ENCODE measurements at places on chromosomes 1 and 21.
A peak's percentile ranks its signal among the peaks of the same experiment; 100 is the strongest.

GRCh38 chr1:110280804-110281203 is 58.4 kb upstream of the RBM15 start:
- no peaks in the 10 kb centered on the region for H3K36me3 ChIP-seq
- H3K4me1 ChIP-seq = no peaks in the 10 kb centered on the region
- H3K27me3 ChIP-seq = no peaks in the 10 kb centered on the region
- no peak for DNase-seq
- no peak overlapping the region for H3K27ac ChIP-seq
- H3K4me3 ChIP-seq = no peak overlapping the region

DNA sequence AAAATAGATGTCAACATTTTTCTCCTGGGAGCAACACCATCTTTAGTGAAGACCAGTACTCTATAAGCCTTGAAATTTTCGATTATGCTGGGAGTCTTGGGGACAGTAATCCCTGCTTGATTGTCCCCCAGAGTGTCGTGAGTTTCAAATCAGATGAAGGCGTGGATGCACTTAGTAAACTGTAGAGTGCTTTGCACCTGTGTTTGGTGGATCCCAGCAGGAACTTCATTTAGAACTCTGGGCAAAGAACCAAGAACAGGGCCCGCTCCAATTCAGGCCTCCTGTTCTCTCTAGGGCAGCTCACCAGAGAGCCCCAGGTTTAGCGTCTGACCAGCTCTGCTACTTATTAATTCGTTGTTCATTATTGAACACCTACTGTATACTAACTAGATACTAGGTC is 1.5 kb downstream of the GPX7 start:
- no peak for DNase-seq
- H3K4me3 ChIP-seq = no peak overlapping the region
- H3K4me1 ChIP-seq = peaks cover 3% of the 10 kb centered on the region
- no peak overlapping the region for H3K27ac ChIP-seq
- no peaks in the 10 kb centered on the region for H3K36me3 ChIP-seq

- no peak overlapping the region for H3K27ac ChIP-seq
- H3K27me3 ChIP-seq = peaks cover 21% of the 10 kb centered on the region
- peaks cover 5% of the 10 kb centered on the region for H3K4me1 ChIP-seq
- H3K4me3 ChIP-seq = peak overlapping the region; percentile 12
- no peak for DNase-seq
Measured at GRCh38 chr1:37765916-37766664, 1.2 kb upstream of the EPHA10 start.

DNA sequence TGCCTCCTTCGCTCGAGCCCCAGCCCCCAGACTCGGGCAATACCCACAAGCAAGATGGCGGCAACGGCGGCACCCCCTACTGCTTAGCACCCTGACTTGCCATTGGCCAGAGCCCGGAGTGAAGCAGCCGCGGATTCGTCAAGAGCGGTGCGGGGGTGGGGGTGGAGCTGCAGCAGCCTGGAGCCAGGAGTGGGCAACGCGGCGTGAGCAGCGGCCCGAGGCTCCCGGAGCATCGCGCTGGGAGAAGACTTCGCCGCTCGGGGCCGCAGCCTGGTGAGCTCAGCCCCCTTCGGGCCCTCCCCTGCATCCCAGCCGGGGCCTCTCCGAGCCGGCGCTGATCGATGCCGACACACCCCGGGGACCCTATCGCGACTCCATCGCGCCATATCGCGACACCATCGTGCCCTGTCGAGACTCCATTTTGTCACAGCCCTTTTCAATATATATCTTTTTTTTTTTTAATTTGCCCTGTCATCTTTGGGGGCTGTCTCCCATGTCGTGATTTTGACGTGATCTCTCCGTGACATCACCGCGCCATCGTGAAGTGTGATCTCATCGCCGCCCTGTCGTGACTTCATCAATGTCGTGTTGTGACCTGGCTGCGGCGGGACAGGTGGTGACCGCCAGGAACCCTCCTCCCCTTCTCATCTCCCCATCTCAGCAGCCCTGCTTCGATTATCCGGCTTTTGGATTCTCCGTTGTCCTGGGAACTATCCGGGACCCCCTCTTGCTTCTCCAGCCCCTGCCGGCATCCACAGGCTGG is at the start of gene NCDN:
TSS of gene NCDN (plus strand) at position 189 of the 763 bp plus-strand sequence. CDS start at position 581, 392 bp downstream.
- H3K4me3 ChIP-seq = peak within 1 kb of the TSS; percentile 87
- H3K27ac ChIP-seq = no peak within 1 kb of the TSS
- H3K4me1 ChIP-seq = peaks cover 3% of the 10 kb centered on the region
- peaks cover 21% of the 10 kb centered on the region for H3K36me3 ChIP-seq
- H3K27me3 ChIP-seq = no peaks in the 10 kb centered on the region
- peak; percentile 94 for DNase-seq

DNA sequence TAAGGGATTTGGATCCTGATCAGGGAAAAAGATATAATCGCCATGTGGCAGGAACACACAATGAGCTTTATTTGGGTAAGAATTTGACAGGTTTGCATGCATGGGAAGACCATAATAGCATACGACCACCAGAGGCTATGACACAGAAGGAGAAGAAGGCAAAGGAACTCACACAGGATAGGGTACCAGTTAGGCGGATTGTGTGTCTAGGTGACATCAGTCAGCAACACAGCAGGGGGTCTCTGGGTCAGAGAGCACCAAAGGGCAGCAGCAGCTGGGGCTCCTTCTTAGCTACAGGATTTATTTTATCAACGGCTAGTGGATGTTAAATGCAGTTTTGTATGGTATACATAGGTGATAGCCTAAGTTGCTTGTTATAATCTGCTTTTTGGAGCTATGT is 551.3 kb downstream of the KCNT2 start:
- no peak overlapping the region for H3K4me3 ChIP-seq
- H3K4me1 ChIP-seq = no peaks in the 10 kb centered on the region
- no peaks in the 10 kb centered on the region for H3K36me3 ChIP-seq
- peak; percentile 1 for DNase-seq
- no peak overlapping the region for H3K27ac ChIP-seq

DNA sequence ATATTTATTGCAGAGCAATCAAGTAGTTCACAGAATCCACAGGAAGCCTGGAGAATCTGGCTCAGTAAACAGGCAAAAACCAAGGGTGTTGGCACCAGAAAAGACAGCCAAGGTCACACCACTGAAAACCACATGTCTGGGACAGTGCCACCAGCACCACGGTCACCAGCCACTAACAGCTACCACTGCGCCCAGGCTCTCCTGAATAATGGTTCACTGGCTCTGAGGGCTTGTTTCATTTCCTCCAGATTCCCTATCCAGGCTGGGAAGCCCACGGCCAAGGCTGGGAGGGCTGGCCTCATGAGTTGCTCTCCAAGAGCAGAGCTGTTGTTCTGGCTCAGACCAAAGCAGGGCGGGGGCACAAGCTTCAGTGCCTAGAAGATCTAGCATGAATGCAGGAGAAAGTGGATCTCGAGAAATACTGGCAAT is 54.5 kb upstream of the PTGFRN start:
- no peak overlapping the region for H3K4me3 ChIP-seq
- no peak for DNase-seq
- H3K27ac ChIP-seq = peak overlapping the region; percentile 45
- H3K4me1 ChIP-seq = peaks cover 9% of the 10 kb centered on the region

DNA sequence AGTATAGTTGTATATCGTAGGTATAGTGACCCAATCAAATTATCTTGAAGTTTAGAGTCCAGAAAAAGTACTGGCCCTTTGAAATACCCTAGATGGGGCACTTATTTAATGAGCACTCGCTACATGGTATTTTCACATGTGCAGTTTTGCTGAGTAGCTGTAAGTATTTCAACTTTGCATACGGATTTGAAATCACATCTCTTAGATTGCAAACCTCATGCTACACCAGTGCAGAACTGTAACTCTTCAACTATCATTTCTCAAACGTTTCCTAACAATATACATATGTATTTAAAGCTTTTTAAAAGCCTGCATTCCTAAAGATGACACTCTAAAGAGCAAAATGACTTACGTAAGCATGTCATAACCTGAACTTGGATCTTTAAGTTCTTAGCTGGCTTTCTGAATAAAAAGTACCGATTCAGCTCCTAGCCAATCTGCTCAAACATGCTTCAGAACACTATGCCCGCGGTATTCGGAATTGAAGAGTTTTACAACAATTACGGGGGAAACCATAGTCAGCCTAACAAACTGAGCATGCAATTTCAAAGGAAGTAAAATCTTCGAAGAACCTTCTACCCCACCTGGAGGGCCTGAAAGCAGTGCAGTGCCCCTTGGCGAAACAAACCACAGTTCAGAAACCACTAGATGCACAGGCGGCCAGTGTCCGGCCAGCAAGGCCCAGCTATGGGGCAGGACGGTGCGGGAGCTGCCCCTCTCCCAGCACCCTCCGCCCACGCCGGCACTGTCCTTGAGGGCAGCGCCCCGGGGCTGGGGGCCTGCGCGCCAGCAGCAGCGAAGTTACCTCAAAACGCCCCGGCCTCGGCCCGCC is 863 bp downstream of the FH start:
- H3K27me3 ChIP-seq = no peaks in the 10 kb centered on the region
- H3K36me3 ChIP-seq = no peaks in the 10 kb centered on the region
- no peak for DNase-seq
- H3K27ac ChIP-seq = no peak overlapping the region
- peak overlapping the region; percentile 62 for H3K4me3 ChIP-seq

- no peak overlapping the region for H3K4me3 ChIP-seq
- H3K27me3 ChIP-seq = no peaks in the 10 kb centered on the region
- H3K36me3 ChIP-seq = no peaks in the 10 kb centered on the region
- no peaks in the 10 kb centered on the region for H3K4me1 ChIP-seq
- no peak for DNase-seq
Measured at GRCh38 chr1:209105701-209106100, 477.8 kb upstream of the CAMK1G start.

DNA sequence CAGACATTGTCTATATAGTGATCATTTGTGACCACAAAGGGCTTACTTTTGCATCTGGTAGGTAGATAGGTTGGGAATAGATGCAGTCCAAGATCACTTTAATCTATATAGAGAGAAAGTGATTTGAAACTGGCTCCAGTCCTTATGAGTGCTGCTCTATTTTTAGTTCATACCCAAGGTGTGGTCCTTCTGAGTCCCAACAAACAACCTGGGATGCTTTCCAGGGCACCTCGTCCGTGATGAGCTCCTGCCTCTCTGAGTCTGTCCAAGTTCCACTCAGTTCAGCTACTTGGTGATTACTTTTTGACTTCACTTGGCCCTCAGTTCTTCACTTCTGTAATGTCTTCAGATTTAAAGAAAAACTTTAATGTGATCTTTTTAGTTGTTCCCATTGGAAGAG is 20.2 kb downstream of the DIP2A start:
- no peaks in the 10 kb centered on the region for H3K4me1 ChIP-seq
- DNase-seq = no peak
- H3K27me3 ChIP-seq = no peaks in the 10 kb centered on the region
- no peak overlapping the region for H3K4me3 ChIP-seq
- no peak overlapping the region for H3K27ac ChIP-seq

DNA sequence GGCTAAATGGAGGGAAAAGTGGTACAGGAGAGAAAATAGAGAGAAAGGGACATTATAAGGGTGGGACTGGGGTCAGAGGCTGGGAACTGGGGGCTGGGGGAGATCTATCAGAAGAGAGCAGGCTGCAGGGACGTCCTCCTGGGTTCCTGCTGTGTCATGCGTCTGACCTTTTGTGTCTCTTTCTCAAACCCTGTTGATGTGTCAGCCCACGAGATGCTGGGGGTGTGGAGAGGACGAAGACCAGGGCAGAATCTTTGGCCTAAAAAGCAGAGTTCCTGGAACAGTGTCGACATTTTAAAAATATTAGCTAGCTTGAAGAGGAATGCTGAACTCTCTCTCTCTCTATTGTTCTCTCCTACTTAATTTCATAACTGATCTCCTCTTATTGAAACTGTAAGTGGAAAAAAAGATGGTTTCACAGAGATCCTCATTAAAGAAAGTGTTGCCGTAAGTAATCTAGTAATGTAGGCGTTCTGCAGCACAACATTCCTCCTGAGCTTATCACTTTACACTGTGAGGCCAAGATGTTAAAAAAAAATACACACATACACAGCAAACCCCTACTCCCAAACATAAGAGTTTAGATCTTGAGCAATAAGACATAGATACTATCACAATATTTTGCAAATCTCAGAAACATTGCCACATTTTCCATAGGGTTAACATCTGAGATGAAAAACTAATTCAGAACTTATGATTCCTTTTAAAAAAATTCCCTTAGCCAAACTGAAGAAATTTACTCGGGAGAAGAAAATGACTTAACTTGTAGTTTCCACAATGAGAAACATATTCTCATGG is 52.6 kb downstream of the RUNX1 start:
- no peak overlapping the region for H3K4me3 ChIP-seq
- no peaks in the 10 kb centered on the region for H3K36me3 ChIP-seq
- H3K27me3 ChIP-seq = no peaks in the 10 kb centered on the region
- no peak for DNase-seq
- H3K27ac ChIP-seq = no peak overlapping the region

DNA sequence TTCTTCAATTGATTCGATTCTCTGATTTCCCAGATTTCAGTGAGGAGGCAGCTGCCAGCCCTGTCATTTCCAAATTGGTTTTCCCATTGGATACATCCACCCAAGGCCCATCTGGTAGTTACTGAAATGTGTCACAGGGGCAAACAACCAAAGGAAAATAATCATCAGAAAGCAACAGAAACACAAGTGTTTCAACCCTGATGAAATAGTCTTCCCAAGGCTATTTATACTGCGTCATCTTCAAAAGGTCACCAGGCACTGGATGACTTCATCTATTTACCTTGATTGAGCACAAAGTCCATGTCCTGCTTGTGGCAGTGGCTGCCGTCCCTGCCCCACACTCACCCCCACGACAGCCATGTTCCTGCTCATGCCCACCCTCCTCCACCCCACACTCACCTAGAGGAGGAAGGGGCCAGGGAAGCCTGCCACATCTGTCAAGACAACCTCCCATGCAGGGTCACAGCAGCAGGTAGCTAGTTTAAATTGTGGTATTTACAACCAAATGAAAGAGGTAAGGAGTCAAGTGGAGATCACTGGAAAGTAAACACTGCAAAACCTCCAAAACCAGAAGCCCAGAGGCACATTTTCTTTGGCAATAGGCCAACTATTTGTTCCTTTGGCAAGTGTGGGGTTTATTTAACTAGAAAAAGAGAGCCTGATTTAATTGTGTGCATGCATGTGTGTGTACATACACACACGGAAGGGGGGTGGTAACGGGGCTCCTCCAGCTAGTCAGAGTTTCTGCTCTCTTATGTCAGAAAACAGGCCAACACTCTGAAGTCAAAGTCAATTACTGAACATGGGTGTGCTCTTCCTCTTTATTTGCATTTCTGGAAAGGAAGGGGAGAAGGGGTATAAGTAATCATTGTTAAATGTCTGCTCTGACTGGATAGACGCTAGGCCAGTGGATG is 49.5 kb upstream of the RAB4A start:
- H3K4me3 ChIP-seq = no peak overlapping the region
- H3K36me3 ChIP-seq = no peaks in the 10 kb centered on the region
- H3K4me1 ChIP-seq = peaks cover 2% of the 10 kb centered on the region
- H3K27ac ChIP-seq = no peak overlapping the region

GRCh38 chr1:212091438-212092121 is 56.0 kb downstream of the DTL start:
- DNase-seq = no peak
- no peak overlapping the region for H3K4me3 ChIP-seq
- H3K27ac ChIP-seq = no peak overlapping the region
- H3K36me3 ChIP-seq = no peaks in the 10 kb centered on the region

GRCh38 chr21:44885615-44886014 is 12.1 kb upstream of the PTTG1IP start:
- DNase-seq = no peak
- no peak overlapping the region for H3K4me3 ChIP-seq
- no peaks in the 10 kb centered on the region for H3K27me3 ChIP-seq
- peaks cover 3% of the 10 kb centered on the region for H3K36me3 ChIP-seq
- H3K4me1 ChIP-seq = no peaks in the 10 kb centered on the region
- no peak overlapping the region for H3K27ac ChIP-seq

Data from iPS DF 6.9 (cell line).